ENCODE measurements at places on chromosomes 4 and X.

- DNase-seq, result no peak
These were observed 42.9 kb downstream of the USP26 start for GRCh38 chrX:133053861-133054598.

DNA sequence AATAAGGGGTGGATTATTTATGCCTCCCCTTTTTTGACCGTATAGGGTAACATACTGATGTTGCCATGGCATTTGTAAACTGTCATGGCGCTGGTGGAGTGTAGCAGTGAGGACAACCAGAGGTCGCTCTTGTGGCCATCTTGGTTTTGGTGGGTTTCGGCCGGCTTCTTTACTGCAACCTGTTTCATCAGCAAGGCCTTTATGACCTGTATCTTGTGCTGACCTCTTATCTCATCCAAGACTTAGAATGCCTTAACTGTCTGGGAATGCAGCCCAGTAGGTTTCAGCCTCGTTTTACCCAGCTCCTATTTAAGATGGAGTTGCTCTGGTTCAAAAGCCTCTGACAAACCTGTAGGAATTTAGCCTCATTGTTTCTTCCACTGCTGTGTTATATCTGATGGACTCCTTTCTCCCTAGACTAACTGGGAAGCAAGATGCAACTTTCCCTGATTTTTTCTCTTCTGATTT is 71.4 kb downstream of the TMEM131L start:
- DNase-seq, result no peak

DNA sequence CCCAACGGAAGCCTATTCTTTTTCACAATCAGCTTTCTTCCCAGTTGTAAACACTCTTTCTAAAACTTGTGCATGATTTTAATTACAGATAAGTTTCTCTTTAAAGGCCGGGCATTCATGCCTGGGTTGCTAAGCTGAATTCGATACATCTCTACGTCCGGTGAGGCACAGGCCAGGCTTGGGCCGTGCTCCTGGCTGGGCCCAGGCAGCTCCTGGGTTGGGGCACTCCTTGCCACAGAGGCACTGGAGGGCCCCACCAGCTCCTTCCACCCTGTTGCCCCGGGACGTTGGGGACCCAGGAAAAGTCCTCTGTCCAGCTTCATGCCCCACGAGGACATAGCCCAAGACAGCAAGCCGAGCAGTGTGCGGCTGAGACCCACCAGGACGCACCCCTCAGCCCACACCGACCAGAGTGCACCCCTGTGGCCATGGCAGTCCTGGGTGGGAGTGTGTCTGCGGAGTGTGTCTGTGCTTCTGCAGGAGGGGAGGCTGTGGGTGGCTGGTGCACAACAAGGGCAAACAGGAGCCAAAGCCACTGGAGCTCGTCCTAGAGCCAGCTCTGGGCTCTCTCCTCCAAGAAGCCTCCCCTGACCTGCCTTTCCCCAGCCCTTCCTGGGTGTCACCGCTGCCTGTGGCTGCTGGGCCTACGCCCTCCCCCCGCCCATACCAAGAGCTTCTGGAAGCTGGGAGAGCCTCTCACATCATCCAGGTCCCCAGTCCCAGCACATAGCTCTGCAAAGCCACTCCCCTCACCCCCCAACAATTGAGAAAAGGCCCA is 128.0 kb upstream of the NKX1-1 start:
- no peak for DNase-seq

DNA sequence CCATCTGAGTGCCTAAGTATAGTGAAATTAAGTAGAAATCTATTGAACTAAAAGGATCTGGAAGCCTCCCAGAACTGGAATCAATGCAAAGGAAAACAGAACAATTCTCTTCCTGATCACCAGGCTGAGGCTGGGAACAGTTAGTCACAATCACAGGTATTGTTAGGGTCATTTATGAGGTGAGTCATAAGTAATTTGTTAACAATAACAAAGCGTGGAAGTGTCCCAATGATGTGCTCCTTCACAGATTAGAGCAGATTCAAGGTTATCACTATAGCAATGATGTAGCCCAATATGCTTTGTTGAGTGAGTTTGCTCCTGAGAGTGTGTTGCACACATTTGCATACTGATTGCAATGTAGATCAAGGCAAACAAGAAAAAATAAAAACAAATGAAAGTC is 228.1 kb downstream of the ZNF674 start:
- no peak for DNase-seq

- DNase-seq, result no peak
These were observed 573.6 kb downstream of the PPP4R3C start for GRCh38 chrX:26889574-26889973.
